ENCODE measurements at places on chromosomes 12 and 14. TPM values are rescaled to one million over a fixed set of nuclear protein-coding genes. Genes with fewer than 3 reads are reported as not detected.

Gene GLI1
- total RNA-seq = 1.3 TPM

Gene ACSS3
- total RNA-seq = 6.5 TPM

Gene PSMB5
- total RNA-seq = 49.6 TPM

Gene P2RX7
- total RNA-seq = 9.7 TPM

Gene BCL7A
- total RNA-seq = 8.1 TPM

Gene FANCM
- total RNA-seq = 10.2 TPM
